Caco-2 (cell line): ENCODE measurements at places on chromosomes 13 and 19. TPM values are rescaled to one million over a fixed set of nuclear protein-coding genes. Genes with fewer than 3 reads are reported as not detected.
A peak's percentile ranks its signal among the peaks of the same experiment; 100 is the strongest.

ZNF223 gene
- total RNA-seq: 9.9 and 11.3 TPM in 2 replicates

ZSCAN5A gene
- 10.9 and 11.3 TPM in 2 replicates for total RNA-seq

NKG7 gene
- not detected in 2 replicates for total RNA-seq

ISYNA1 gene
- total RNA-seq: 65.3 and 67.3 TPM in 2 replicates

DNA sequence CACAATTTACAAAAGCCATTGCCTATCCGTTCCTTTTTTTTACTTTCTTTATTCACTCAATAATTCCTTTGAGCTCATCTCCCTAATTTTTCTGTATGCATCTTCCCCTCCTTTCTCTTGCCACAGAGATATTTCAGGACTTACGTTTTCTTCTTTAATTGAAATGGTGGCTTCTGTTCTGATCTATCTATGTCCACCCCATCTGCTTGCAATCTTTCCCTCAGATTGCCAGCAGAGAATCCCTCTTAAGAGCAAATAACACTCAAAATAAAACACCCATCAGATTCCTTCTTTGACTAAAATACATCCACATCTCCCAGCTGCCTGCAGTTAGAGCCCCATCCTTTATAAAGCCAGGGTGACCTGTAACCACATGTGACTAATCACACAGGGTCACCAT is 478.6 kb downstream of the EFNB2 start:
- H3K4me3 ChIP-seq: no peak overlapping the region
- no peak overlapping the region for H3K27ac ChIP-seq
- H3K27me3 ChIP-seq: no peaks in the 10 kb centered on the region
- no peaks in the 10 kb centered on the region for H3K4me1 ChIP-seq
- H3K36me3 ChIP-seq: no peaks in the 10 kb centered on the region

DNA sequence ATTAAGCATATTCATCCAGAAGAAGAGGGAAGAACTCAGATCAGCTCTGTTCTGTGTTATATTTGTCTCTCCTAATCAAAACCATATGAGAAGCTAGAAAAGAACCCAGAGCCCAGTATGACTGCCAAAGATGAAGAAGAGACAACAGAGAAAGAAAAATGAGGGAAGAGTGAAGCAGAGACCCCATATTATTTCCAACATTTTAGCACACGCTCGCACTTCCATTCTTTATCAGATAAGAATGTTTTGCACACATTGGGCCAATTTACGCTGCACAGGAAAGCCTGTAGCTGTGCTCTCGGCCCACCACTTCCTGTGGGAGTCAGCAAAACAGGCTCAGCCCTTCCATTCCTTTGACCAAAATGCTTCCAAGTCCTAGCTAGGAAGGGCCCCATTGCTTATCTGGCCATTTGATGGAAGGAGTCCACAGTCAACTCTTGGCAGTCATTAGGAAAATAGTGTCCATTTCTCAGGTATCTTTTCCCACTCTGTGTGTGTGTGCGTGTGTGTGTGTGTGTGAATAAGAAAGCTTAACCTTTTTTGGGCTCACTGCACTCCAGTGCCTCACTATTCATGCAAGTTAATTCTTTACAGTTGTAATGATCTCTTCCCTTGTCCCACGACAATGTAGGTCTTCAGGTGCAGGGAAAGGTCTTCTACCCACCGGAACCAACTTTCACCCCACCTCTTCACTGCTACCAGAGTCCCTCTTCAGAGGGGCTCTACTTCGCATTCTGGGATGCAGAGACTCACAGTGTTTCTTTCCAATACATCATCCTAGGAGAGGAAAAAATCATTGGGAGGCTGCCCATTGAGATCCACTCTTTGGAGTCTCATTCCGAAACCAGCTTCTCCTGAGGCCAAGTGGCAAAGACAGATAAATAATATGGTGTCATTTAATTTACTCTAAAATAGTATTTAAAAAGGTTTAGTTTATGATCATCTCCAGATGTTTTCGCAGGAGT is 237.5 kb downstream of the COG6 start:
- no peak overlapping the region for H3K27ac ChIP-seq
- H3K27me3 ChIP-seq: no peaks in the 10 kb centered on the region
- DNase-seq: no peak
- H3K4me3 ChIP-seq: no peak overlapping the region

DNA sequence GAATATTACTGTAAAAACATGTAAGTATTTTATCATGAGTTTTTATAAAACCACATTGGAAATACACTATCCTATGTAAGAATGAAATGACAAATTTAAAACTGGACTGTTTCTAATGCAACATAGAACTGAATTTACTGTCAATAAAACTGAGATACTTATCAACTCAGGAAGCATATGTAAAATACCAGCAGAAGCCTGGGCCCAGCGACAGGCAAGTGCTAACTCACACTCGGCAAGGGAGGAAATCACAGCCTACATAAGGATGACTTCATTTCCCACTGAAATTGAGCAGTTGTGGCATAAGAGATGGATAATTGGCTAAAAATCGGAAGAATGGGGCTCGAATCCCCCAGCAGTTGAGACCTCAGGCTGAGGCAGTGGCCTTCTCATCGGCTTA is 12.1 kb downstream of the PROZ start:
- no peak overlapping the region for H3K4me3 ChIP-seq
- DNase-seq: no peak
- H3K27me3 ChIP-seq: no peaks in the 10 kb centered on the region
- peak overlapping the region; percentile 59 for H3K27ac ChIP-seq
- no peaks in the 10 kb centered on the region; the same call in 1 of the 2 replicates for H3K36me3 ChIP-seq
- H3K4me1 ChIP-seq: peaks cover 14% of the 10 kb centered on the region

- no peak overlapping the region for H3K27ac ChIP-seq
- no peak overlapping the region for H3K4me3 ChIP-seq
- no peaks in the 10 kb centered on the region for H3K4me1 ChIP-seq
These were observed 23.8 kb upstream of the C13orf42 start for GRCh38 chr13:51134763-51135365.
